ENCODE measurements at places on chromosomes 4 and X.

DNA sequence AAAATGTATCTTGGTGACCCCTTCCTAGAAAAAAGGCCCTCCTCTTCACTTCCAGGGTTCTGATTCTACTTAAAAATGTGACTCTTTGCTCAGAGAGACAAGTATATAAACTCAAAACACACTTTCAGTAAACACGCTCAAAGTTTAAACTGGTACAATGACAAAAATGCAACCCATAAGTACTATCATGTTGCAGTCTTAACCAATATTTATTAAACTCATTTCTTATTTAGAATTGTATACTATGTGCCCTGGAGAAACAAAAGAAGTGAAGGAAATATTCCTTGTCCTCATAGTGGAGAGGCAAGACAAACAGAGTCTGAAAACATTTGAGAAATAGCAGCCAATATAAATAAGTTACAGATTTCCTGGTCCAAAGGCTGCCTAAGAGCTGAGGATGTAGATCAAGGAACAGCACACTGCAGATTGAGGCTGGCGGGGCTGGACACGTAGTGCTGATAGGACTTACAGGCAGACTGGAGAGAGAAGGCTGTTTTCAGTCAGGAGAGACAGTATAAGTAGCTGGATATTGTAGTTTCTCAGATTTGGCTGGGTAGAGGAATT, 39.1 kb upstream of the ANXA3 start:
- DNase-seq: no peak

DNA sequence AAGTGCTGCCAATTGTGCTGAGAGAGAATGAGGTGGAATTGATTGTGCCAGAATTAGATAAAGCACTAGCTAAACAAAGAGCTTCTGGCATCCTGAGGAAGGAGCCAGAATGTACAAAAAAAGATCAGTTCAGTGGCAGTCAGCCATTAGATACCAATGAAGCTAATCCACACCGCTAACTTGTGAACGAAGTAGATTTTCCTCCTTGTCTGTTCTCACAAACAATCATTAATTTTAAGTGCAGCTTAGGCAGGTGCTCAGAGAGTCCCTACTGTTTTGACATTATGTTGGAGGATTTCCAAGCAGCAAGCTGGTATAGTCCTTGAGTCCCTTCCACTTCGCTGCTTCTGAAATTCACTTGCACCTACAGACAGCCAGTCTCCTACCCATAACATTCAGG, 617.4 kb downstream of the CENPC start:
- no peak for DNase-seq

- peak; percentile 15 for DNase-seq
These were observed 9.6 kb downstream of the BMP3 start for GRCh38 chr4:81040012-81040659.

DNA sequence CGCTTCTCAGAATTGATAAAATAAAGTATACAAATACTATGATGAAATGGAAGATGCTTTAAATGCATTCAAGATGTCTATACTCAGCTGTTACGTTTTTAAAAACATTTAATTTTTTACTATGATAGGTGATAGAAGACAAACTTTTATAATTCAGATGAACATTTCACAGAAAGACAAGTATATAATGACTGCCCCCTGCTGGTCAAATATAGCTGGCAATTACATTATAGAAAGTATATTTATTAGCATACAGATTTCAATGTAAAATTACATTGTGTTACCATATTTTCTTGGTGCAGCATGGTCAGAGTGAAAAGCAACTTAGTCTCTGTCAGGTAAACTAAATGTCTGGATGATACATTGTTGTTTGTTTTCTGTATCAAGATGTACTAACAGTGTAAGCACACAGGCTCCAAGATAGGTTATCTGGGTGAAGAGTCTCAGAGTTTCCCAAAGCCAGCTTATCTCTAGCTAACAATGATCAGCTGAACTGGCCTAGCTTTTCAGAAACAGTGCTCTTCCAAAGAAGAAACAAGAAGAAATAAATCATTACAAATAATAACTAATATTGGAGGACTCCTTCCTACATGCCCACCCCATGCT, 54.1 kb downstream of the SRPX start:
- peak; percentile 3 for DNase-seq

DNA sequence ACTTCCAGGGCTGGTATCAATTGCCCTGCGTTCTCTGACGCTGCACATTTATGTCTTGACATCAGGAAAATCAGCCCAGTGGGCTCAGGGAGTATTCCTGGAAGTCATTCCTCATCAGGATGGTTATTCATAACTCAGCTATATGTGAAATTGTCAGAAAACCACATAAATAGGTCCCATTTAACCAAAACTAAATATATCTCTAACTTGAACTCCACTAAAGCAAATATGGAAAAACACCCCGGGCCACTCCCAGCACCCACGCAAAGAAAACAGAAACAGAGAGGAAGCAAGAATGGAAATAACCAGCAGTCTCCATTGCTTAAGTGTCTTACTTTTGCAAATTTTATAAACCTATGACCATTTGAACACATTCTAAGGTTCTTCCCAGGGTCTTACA, 112.0 kb downstream of the IRF2 start:
- DNase-seq: no peak

DNA sequence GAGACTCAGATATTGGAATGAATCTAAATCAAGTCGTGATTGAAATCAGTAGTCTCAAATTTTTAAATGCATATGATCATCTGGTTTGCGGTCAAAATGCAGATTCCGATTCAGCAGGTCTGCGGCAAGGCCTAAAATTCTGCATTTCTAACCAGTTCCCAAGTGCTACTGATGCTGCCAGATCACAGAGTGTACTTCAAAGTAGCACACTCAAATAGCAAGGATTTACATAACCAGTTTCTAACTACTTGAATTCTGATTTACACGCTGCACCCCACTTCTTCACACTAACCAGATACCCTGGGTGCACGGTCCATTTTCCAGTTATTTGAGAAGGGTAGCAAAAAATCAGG, 752 bp downstream of the MBTPS2 start:
- no peak for DNase-seq

GRCh38 chr4:26484032-26484515, 6.2 kb downstream of the CCKAR start:
- no peak for DNase-seq

DNA sequence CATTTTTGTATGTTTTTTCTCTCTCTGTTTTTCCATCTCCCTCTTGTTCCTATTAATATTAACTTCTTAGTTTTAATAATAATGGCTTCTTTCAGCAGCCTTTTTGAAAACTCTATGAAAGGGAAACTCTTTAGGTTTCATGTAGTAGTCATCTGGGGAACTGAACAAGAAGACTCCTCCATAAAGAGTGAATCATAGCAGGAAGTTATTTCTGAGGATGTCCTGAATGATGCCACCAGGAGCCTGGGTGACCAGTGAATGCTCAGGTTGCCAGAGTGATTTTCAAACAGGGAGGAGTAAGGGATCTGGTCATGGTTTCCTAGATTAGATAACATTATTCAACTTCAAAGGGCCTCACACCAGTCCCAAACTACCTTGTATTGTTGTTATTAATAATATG, 212.8 kb upstream of the PDE5A start:
- no peak for DNase-seq

- DNase-seq: no peak
These were observed 14.3 kb downstream of the FAM47B start for GRCh38 chrX:34956916-34957315.

- no peak for DNase-seq
These were observed 733.7 kb upstream of the CT83 start for GRCh38 chrX:117196481-117196880.

GRCh38 chr4:107349266-107349665, 313.2 kb upstream of the DKK2 start:
- no peak for DNase-seq

DNA sequence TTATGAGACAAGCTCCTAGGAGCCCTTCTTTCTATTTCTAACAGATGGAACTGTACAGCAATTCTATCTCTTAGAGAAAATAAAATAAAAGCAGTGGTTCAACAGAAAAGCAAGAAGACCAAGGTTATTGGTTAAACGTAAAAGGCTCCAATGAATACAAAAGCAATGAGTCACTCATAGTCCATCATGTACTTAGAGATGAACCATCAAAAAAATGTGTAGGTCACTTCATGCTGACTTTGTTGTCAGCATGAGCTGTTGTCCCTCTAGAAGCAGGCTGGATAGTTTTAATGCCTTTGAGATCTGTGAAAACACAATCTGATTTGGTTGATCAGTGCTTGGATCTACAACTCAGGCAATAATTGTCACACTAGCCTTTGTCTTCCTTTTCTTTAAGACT, 378.6 kb upstream of the ANXA10 start:
- no peak for DNase-seq

DNA sequence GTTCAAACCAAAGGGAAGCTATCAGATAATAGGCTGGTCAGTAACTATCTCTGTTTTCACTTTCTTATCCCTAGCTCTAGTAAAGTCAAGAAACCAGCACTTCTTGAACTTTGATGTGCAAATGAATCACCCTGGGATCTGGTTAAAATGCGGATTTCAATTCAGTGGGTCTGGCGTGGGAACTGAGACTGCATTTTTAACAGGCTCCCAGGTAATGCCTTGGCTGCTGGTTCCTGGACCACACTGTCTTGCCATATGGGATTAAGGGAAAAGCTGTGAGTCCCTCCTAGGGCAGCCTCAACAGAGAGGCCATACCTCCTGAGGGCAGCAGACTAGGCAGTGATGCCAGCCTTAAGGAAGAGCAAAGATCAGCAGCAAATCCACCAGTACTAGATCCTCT, 1.7 kb downstream of the RNF175 start:
- DNase-seq: no peak

DNA sequence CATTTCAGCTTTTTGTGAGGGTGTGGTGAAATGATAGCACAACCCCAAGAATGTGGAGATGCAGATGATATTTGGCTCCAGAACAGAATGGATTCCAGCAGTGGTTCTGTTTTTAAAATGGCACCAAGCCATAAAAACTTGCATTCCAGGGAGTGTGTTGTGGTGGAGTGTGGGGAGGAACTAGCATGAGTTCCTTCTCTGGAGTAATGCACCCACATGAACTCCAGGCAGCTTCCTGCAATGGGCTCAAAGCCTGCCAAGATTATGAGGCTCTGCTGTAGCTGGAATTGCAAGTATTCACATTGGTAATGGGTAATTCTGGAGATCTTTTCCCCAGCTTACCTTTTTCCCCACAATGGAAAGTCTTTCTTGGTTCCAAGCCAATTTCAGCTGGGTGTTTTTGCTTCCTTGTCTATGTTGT, 161.4 kb downstream of the RAB28 start:
- no peak for DNase-seq

- DNase-seq: no peak
These were observed 28.8 kb upstream of the IL13RA1 start for GRCh38 chrX:118698516-118699170.

DNA sequence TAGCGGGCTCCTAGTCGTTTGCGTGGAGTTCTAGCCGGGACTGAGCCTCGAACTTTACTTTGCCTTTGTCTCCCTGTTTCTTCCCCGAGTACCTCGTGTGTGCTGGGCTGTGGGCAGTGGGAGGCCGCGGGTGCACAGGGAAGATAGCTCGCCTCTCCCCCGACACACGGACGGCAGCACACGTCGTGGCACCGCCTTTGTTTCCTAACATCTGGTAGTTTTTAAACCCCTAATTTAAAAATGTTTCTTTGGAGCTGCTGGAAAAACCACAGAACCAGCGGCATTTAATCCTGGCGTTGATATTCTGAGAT, 866 bp downstream of the RBM46 start:
- DNase-seq: no peak

- DNase-seq: no peak
These were observed 1257.2 kb downstream of the ADGRL3 start for GRCh38 chr4:62457356-62457755.

DNA sequence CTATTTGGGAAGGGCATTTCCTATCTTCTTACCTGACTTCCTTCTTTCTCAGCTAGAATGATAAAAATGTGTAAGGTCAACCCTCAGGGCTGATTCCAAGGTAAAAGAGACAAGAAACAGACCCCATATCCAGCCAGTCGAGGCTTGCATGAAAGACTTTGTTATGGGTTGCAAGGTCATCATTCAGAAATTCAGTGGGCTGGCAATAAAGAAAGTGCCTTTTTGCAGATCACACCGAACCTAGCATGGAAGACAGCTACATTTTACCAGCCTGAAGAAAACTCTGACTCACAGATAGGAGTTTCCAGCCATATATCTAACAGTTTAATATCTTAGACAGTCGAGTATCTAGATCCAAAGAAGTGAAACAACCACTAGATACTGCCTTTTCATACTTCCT, 87.4 kb downstream of the PDGFC start:
- no peak for DNase-seq

- DNase-seq: no peak
These were observed 112.9 kb downstream of the KCNIP4 start for GRCh38 chr4:21835712-21836111.

DNA sequence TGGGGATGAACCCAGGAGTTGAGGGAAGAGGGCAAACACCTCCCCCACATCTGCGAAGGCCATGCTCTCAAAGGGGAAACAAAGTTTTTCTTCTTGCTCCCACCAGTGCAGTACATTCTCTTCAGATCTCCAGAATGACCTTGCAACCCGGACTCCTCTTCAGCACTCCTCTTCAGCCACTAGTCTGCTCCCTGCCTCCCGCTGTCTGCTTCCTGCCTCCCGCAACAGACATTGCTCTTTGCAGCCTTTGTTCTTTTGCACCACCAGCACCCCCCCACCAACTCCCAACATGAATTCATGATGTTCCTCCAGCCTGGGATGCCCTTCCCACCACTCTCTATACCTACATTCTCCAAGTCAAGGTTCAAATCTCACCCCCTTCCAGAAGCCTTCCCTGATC, 32.1 kb downstream of the UTP14A start:
- no peak for DNase-seq

DNA sequence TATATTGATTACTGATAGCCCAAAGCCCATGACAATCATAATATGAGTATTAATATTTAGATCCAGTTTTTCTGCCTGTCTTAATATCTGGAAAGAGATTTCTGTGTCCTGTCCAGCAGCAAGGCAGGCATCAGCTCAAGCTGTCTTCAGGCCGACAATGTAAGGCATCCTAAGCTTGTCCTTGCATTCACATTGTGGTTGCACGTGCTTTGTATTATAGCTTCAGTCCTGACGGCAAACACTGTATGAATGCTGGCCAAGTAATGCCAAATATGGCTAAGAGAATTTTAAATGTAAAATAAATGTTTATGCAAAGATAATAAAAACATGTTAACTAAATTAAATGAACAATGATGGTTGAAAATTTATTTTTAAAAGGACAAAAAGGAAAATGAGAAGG, 255.7 kb upstream of the RPS6KA3 start:
- DNase-seq: no peak

DNA sequence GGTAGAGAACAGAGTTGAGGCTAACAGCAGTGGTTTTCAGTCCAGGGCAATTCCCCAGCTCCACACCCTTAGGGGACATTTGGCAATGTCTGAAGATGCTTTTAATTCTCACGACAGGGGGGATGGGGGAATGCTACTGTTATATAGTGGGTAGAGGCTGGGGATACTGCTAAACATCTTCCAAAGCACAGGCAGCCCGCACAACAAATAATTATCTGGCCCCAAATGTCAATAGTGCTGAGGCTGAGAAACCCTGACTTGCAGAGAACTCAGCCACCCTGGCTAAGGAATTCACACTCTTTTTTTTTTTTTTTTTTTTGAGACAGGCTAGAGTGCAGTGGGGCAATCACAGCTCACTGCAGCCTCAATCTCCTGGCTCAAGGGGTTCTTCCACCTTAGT, 60.6 kb downstream of the POLR2B start:
- no peak for DNase-seq

All from CD4-positive, alpha-beta T cell treated with Interleukin-6 at 100 ng/mL for 8 hours (primary cell).